Stimulated activated CD4-positive, alpha-beta T cell treated with anti-CD3 and anti-CD28 coated beads, Interleukin-12 subunit alpha, Interleukin-12 subunit beta, amount 100 ng/mL, for 4 hours (primary cell): ENCODE measurements at places on chromosomes 11 and 22.

GRCh38 chr11:93756748-93757147 lies 15.3 kb downstream of the C11orf54 start:
- no peak for DNase-seq

GRCh38 chr11:129394709-129395108 lies 19.1 kb downstream of the BARX2 start:
- DNase-seq, result no peak

DNA sequence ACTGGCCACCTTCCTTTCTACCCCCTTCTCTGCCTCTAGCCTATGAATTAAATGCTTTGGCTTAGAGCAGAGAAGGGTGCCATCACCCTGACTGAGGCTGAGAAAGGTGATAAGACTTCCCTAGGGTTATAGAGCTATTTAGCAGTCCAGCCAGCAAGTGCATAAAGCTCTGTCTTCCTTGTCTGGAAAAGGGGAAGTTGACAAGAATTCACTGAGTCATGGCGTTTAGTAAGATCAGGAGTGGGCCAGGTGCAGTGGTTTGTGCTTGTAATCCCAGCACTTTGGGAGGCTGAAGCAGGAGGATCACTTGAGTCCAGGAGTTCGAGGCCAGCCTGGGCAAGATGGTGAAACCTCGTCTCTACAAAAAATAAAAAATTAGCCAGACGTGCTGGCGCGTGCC lies 63.1 kb downstream of the LHFPL7 start:
- DNase-seq, result no peak

DNA sequence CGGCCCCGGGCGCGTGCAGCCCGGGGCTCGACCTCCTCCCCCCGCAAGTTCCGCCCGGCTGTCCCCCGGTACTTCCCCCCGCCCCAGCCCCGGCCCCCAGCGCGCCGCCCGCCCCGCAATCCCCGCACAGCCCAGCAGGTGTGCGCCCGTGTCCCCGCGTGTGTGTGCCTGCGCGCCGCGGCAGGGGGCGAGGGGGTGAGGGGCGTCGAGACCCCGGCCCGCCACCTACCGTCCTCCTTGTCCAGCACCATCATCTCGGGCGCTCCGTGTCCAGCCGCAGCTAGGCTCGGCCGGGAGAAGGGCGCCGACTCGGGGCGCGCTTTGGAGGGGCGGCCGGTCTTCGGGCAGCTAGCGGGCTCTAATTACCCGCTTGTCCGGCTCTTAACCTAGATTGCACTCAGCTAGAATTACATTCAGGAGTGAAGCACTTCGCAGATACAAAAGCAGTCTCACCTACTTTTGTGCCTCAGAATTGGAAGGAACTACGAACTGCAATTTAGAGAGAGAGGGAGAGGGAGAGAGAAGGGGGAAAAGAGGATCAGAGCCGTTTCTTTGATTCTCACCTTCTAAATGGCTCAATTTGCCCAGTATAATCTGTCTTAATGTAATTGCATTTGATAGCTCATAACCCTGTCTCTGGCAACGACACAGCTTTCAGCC lies 439 bp downstream of the LMO1 start:
- no peak for DNase-seq

DNA sequence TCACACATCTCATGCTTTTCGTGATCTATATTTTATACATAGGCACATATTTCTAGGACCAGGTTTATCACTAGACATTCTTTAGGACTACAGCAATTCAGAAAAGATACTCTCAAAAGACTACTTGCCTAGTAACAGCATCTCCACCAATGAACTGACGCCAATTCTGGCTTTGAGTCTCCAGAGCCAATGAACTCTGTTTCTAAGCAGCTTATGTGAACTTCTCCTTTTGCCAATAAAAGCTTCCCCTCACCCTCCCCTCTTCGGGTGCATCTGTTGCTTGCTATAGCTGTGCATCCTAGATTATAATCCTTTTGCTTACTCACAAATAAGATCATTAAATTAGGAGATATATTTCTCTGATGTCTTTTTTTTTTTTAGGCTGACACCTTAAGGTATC lies 11.4 kb upstream of the ANKK1 start:
- no peak for DNase-seq

GRCh38 chr11:45174963-45175362 lies 28.5 kb downstream of the PRDM11 start:
- no peak for DNase-seq

DNA sequence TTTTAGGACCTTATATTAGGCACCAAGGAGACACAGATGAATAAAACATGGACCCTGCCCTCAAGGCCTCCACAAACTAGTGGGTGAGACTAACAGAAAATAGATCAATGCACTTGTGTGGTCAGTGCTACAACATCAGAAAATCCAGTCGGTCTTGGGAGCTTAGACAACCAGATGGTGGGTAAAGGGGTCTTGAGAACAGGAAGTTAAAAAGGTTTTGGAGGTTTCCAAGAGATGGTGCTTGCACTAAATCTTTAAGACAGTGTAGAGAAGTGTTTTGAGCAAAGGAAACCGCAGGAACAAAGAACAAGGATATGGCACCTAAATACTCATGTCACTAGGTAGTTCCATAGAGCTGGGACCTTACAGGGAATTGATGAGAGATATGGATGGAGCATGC lies 56.2 kb downstream of the GALNT18 start:
- DNase-seq, result no peak

DNA sequence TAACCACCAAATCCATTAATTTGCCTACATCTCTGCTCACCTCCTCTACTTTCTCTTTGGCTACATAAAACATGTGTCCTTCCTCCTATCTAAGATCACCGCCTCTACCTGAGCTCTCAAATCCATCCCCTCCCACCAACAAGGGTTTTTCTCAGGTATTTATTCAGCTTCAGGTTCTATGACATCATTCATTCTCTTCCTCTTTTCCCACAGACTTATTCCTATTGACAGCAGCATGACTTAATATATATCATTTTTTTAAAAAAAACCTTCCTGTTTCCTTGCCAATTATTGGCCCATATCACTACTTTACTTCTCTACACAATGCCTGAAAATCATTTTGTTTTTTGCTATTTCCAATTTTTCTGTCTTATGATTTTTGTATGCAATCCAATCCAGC lies 4.4 kb downstream of the CASP12 start:
- DNase-seq, result no peak

- no peak for DNase-seq
Observed at GRCh38 chr22:42301742-42302102, 31.3 kb upstream of the TCF20 start.

GRCh38 chr11:5737670-5738392 lies 1.6 kb downstream of the OR56B1 start:
- DNase-seq, result no peak

GRCh38 chr11:71138737-71139425 lies 113.5 kb downstream of the SHANK2 start:
- no peak for DNase-seq

DNA sequence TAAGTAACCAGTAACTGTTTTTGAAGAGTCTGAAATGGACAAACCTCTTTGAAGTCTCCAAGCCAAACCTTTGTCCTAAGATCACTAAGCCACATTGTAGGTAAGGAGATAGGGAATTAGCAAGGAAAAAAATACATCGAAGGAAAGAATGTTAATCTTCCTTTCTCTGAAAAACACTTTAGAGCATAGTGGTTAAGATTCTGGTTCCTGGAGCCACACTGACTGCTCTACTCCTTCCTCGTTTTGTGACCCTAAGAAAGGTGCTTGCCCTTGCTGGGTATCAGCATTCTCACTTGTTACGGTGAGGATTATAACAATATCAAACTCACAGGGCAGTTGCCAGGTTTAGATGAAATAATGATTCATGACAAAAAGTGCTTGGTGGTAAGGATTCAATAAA lies 104.0 kb downstream of the SIK3 start:
- no peak for DNase-seq

DNA sequence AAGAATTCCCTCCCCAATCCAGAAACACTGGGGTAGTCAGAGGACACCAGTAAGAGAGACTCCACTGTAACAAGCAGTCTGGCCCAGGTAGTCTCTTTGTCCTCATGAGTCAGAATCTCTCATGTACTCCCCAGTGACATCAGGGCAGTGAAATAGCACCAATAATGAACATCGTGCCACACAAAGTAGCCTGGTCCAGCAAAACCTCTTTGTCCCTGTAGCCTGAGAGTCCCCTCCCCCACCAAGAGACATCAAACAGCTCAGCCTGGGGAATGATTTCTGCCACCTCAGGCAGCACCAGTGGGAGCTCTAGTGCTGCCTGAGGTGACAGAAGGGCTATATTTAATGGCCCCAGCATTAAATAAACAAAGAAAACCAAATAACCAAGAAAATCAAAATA lies 88.1 kb downstream of the SBF2 start:
- DNase-seq, result no peak

- DNase-seq, result no peak
Observed at GRCh38 chr22:17110791-17111550, 10.2 kb downstream of the TMEM121B start.

DNA sequence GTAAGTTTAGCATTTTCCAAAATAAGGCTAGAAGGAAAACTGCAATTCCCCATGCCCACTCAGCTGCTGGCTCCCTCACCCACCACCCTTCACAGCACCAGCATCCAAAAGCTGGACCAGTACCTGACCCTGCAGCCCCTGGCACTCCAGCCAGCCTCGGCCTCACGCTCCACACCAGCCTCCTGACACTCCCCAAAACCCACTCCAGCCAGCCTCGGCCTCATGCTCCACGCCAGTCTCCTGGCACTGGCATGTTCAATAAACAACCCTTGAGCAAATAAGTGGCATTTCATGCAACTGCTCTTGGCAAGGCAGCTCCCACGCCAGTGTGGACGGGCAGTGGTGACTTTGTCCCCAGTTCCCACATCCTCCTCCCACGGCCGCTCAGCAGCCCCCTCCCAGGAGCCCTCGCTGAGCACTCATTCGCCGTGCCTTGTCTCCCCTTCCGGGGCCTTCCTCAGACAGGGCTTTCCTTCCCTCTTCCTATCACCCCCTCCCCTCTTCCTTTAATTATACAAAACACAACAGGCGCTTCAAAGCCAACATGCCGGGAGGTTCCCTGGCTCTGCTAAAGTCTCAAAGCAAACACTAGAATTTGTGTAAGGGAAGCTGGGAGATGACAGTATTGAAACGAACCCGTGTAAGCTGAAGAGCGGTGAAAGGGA lies 6.8 kb downstream of the TOLLIP start:
- no peak for DNase-seq

DNA sequence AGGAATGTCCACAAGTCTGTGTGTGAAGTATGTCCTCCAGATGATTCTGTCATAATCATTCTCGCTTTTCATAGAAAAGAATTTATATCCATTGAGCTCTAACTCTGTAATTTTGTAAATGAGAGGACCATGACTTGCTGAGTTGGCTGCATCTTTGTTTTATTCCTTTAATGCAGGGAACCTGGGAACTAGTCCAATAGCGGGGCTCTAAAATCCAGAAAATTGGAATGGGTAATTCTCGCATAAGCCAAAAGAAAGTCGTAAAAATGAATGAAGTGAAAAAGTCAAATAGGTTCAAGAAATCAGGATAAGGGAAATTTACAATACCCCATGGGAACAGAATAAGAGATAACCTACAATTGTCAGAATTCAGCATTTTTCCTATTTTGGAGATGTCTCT lies 232.5 kb downstream of the RAB38 start:
- no peak for DNase-seq

GRCh38 chr11:19191530-19192169 lies 10.1 kb downstream of the CSRP3 start:
- DNase-seq, result no peak

DNA sequence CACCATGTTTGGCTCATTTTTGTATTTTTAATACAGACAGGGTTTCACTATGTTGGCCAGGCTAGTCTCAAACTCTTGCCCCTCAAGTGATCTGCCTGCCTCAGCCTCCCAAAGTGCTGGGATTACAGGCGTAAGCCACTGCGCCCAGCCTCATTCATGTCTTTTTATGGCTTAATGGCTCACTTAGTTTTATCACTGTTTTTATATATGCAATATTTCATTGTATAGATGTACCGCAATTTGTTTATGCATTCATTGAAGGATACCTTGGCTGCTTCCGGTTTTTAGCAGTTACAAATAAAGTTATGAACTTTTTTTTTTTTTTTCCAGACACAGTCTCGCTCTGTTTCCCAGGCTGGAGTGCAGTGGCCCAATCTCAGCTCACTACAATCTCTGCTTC lies 5.5 kb upstream of the TCN2 start:
- no peak for DNase-seq

DNA sequence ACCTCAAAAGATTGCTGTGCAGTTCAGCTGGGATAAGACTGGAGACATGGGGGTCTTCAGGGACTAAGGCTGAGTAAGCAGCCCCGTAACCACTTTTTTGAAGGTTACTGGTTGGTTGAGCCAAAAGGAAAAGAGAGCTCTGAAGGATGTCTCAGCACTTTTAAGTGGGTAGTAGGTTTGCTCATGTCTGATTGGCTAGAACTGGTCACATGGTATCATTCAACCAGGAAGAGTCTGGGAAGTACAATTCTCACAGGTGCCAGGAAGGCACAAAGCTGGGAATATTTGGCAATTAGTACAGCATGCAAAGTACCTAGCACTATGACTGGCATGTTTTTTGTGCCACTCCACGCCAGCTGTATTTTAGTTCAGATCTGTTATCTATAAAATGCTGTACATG lies 58.1 kb downstream of the SNX19 start:
- no peak for DNase-seq

GRCh38 chr11:77201370-77201769 lies 73.3 kb downstream of the MYO7A start:
- no peak for DNase-seq

GRCh38 chr22:28911777-28912669 lies 28.7 kb downstream of the ZNRF3 start:
- DNase-seq, result no peak

GRCh38 chr11:87304412-87304811 lies 266.7 kb downstream of the TMEM135 start:
- DNase-seq, result no peak

DNA sequence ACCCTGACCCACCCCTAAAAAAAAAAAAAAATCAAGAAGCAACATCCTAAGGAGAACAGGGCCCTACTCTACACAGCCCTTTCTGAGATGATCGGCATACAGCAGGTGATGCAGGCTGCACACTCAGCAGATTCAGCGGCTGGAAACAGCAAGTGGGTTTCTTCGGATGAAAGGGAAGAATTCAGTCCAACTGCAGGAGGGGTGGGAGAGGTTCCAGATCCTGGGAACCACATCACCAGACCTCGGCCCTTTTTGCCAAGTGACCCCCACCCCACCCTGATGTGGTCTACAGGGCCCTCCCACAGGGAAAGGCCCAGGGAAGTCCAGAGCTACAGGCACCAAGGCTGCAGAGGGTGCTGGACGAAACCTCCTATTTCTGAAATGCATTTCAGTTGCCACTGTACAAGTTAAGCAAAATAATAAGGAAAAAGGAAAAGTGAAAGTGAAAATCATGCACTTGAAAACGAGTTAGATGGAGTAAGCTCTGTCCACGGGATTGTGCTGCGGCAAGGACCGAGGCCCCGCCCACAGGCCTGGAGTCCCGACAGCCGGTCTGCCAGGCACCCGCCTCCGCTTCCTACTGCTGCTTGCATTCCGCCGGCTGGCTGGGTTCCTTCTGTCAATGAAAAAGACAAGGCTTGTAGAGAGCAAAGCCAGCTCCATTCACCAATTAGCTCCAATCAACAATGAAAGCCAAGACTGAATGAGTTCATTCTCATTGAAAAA lies 16.0 kb upstream of the PHLDA2 start:
- no peak for DNase-seq
